Astrocyte (in vitro differentiated cells and primary cell): ENCODE measurements at places on chromosomes 6 and 20. TPM values are rescaled to one million over a fixed set of nuclear protein-coding genes. Genes with fewer than 3 reads are reported as not detected.

Gene PLCB1
- total RNA-seq, result 10.7 and 11.0 TPM in 2 replicates

Gene EPHA7
- total RNA-seq, result 0.55 and 0.82 TPM in 2 replicates

DNA sequence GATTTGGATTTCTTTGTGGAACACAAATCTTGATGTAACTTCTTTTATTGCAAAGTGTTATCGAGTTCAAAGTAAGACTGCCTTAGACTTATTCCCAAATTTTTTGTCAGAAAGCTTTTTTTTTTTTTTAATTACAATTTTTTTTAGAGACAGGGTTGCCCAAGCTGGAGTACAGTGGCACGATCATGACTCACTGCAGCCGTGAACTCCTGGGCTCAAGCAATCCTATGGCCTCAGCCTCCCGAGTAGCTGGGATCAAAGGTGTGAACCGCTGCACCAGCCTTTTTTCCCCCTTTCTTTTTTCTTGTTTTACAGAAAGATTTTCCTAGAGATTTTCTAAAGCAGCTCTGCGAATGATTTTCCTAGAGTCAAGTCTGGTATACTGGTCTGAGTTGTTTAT lies 2.8 kb downstream of the RIOK1 start:
- H3K36me3 ChIP-seq, result peaks cover 15% of the 10 kb centered on the region
- H3K4me1 ChIP-seq, result peaks cover 13% of the 10 kb centered on the region
- no peak for DNase-seq
- no peaks in the 10 kb centered on the region for H3K27me3 ChIP-seq
- H3K27ac ChIP-seq, result no peak overlapping the region

DNA sequence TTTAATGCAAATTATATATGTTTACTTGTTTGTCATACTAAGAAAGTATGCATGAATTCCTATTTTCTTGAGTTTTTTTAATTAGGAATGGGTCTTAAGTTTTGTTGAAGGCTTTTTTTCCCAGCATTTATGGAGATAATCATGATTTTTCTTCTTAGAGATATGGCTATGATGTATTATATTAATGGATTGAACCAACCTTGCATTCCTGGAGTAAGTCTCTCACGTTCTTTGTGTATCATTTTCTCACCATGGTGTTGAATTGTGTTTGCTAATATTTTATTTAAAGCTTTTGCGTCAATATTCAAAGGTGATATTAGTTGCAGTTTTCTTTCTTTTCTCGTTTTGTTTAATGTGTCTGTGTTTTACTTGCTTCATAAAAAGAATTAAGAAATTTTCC lies 48.4 kb upstream of the SLC35D3 start:
- no peak overlapping the region for H3K4me3 ChIP-seq
- H3K36me3 ChIP-seq, result no peaks in the 10 kb centered on the region
- H3K27ac ChIP-seq, result no peak overlapping the region
- DNase-seq, result no peak
- no peaks in the 10 kb centered on the region for H3K4me1 ChIP-seq
- no peaks in the 10 kb centered on the region for H3K27me3 ChIP-seq

Gene SCUBE3
- 8.5 and 10.1 TPM in 2 replicates for total RNA-seq

DNA sequence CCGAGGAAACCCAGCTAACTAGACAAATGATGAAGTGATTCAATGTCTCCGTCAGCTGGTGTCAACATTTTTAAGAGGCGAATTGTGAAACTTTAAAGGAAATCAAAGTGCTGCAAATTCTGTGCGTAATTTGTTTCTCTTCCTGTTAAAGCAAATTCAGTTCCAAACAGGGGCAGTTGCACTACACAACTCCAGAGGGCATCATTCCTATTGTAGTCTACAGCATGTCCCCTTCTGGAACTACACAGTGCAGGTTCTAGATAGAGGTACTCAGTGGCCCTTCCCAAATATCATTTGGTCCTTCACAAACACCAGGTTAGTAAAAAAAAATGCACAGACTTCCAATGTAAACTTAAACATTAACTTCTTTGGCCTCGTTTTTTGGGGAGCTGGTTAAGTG lies 38.3 kb upstream of the SMLR1 start:
- no peak overlapping the region for H3K27ac ChIP-seq
- H3K4me3 ChIP-seq, result no peak overlapping the region
- H3K4me1 ChIP-seq, result no peaks in the 10 kb centered on the region
- DNase-seq, result no peak
- no peaks in the 10 kb centered on the region for H3K36me3 ChIP-seq

Gene NKX2-4
- total RNA-seq, result not detected in 2 replicates

GRCh38 chr6:4804095-4804494 lies 27.9 kb downstream of the CDYL start:
- no peaks in the 10 kb centered on the region for H3K36me3 ChIP-seq
- H3K27ac ChIP-seq, result no peak overlapping the region
- no peak overlapping the region for H3K4me3 ChIP-seq
- no peaks in the 10 kb centered on the region for H3K27me3 ChIP-seq
